ENCODE measurements at places on chromosomes 7 and 10.

DNA sequence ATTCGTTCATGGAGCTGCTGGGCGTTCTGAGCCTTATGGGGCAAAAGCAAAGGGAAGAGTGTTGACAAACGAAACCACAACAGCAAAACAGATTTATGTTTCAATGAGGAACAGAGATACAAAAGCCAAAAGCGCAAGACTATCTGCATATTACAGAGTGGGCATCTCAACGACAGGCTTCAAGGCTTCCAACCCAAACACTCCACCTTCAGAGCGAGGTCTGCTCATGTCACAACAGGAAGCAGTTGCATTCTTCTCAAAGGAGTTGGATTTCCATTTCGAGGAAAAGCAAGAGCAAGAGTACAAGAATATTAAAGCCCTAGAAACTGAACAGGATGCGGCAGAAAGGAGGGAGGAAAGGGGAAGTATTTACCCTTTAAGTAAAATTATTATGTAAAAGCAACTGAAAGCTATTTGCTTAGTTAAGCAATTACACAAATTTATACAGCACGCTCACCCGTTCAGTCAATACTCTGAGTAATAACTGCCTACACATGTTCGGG, 189.3 kb downstream of the ELMO1 start:
- no peak for DNase-seq

DNA sequence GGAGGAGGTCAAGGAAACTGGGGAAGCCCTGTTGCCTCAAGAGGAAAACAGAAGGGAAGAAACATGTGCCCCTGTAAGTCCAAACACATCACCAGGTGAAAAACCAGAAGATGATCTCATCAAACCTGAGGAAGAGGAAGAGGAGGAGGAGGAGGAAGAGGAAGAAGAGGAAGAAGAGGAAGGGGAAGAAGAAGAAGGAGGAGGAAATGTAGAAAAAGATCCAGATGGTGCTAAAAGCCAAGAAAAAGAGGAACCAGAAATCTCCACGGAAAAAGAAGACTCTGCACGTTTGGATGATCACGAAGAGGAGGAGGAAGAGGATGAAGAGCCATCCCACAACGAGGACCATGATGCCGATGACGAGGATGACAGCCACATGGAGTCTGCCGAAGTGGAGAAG, 82.7 kb upstream of the SAMD8 start:
- DNase-seq, result no peak

- peak; percentile 33 for DNase-seq
These were observed 11.5 kb upstream of the OGA start for GRCh38 chr10:101829561-101830315.

GRCh38 chr7:139571651-139572050, 48.2 kb downstream of the CLEC2L start:
- DNase-seq, result no peak

- no peak for DNase-seq
These were observed 17.6 kb downstream of the ASB13 start for GRCh38 chr10:5648494-5649457.

GRCh38 chr10:43044448-43044921, 32.4 kb upstream of the RET start:
- DNase-seq, result no peak

DNA sequence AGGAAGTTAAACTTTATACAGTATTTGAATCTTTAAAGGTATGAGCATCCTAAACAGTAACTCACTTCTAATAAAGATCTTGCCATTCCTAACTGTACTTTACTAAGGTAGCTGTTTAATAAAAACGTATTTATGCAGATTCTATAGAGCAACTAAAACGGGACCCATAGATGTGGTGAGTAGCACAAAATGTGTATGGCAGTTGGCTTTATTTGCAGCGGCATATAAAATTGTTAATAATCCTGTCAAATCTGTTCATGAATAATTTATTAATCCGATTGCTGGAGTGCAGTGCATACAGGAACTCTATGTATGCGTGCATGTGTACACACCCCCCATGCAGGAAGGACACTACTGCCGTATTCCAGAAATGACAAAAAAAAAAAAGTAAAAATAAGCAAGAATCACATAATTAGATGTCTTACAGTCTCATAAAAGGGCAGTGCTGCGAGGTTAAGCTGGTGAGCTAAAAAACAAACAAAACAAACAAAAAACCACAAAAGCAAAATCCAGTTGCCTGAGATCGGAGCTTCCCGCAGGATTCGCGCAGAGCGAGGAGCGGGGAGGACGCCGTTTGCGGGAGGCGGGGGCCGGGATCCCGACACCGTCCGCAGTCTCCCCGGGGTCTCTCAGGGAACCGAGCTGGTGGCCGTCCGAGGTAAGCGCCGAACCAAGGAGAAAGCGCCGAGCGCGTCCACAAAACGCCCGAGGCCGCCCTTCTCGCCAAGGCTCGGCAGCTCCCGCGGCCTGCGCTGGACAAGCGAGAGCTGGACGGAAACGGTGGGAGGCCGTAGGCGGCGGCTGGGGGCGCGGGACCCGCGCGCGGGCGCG, 518 bp upstream of the COMMD3 start:
- DNase-seq, result no peak

DNA sequence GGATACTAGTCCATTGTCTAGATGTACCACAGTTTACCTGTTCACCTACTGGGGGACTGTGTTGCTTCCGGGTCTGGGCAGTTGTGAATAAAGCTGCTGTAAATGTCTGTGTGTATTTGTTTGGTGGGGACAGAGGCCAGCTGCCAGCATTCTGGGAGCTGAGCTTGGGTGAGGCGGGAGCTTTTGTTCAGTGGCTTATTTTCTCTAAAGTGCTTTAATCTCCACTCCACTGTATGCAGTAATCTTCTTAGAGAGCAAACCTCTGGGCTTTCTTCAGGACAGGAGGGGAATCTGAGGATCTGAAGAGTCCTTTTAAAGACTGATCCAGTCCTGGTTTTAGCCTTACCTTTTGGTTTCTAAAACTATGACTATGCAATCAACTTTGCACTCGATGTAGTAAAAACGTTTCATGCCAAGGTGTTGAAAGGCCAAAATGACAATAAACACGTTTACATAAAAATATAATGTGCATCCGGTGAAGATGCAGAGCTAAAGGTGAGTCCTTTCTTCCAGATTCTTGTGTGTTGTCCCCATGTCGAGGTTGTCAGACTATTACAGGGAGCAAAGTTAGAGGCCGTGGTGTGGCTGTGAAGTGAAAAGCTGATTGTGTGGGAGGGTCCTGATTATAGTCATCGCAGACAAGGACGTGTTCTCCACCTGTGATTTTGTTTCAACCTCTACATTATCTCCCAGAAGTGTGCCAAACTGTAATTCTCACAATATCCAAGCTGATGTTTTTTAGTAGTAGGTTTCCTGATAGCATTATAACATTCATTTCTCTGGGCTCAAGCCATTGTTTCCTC, 279.8 kb downstream of the CAMK1D start:
- DNase-seq, result no peak

DNA sequence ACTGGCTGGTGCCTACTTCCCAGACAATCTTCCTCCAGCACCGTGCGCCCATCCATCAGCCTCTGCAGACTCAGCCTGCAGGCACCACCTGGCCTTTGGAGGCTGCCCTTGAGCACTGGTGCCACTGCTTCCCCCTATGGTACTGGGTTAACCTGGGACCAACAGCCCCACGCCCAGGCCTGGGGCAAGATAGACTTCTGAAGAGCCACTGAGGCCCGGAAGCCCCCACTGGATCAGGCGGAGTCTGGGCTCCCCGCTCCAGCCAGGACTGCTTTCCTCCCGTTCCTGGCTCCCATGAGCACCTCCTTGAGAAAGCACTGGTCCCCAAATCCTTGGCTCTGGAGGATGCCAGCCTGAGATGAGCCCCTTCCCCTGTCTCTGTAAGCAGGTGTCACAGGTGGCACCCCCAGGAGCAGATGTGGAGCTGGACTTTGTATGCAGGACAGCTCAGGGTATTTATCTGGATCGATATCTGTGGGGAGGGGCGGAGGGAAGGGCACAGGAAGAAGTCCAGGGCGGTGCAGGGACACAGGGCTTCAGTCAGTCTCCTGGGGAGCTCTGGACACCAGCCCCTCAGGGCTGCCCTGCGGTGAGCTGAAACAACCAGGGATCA, 206.5 kb upstream of the PPP2R2D start:
- DNase-seq, result no peak

DNA sequence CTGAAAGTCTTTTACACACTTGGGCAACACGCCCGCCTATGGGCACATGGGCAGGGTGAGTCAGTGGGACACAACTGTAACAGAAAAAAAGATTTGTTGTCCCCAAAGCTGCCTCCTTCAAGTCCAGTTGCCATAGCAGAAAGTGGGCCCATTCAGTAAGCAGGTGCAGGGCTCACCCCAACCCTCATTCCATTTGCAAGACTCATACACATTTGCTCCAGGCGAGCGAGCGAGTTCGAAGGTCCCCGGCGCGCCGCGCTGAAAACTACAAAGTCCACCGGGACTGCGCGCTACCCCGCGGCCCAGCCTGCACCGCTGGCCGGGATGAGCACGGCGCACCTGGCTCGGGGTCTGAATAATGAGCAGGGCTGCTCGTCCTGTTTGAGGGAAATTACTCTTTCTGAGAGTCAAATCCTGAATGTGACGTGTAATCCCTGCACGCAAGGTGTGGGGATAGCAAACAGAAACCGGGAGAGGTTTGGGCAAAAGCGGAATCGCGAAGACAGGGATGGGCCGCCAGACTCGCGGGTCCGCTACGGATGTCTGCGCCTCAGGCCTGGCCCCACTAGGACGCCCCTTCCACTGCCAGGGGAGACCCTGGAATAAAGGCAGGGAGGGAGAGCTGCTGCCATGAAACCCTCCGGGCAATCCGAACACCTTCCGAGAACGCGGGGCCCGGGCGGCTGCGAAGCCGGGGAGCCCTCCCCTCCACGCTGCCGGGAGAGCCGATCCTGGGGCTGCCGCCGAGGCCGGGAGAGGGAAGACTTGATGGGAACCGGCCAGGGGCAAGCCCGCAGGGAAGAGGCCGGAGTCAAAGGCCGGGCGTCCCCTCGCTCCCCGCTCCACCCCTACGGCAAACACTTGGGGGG, 982 bp downstream of the COBL start:
- no peak for DNase-seq

- DNase-seq, result no peak
These were observed 76.1 kb upstream of the CPXM2 start for GRCh38 chr10:123967626-123968243.

- DNase-seq, result no peak
These were observed 3.6 kb downstream of the PRSS37 start for GRCh38 chr7:141837683-141838082.

DNA sequence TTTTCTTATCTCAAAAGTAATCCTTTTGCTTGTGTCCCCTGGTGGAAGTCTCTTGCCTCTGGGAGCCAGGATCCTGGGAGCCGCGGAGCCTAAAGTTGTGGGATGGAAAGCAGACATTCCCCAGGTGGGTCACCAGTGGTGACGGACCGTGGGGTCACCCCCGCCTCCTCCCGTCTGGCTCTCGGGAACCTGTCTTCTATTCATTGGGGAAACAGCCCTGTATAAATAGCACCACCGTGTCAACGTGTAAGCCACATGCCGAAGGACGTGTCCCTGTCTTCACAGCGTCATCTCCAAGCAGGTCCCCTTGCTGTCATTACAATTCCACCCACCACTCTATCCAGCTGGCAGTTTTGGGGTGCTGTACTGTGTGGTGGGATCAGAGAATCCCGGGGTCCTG, 87.5 kb downstream of the ELFN1 start:
- DNase-seq, result no peak

GRCh38 chr10:98055841-98056516, 25.6 kb upstream of the CRTAC1 start:
- DNase-seq, result no peak

DNA sequence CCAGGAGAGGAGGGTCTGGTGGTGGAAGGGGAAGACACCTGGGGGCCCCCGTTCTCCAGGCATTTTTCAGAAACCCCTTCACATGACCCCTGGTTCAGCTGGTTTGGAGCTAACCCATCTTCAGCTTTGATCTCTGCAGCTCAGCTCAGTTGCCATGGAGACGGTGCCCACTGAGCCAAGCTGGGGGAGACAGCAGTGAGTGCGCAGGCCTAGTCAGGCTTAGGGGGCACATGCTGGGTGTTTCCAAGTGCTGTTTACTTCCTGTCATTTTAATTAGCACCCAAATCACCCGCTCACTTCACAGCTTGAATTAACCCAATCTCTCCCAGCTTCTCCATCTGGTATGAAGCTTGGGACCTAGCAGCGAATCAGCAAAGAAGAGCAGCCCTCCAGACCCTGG, 9.0 kb downstream of the SPOCK2 start:
- DNase-seq, result no peak

DNA sequence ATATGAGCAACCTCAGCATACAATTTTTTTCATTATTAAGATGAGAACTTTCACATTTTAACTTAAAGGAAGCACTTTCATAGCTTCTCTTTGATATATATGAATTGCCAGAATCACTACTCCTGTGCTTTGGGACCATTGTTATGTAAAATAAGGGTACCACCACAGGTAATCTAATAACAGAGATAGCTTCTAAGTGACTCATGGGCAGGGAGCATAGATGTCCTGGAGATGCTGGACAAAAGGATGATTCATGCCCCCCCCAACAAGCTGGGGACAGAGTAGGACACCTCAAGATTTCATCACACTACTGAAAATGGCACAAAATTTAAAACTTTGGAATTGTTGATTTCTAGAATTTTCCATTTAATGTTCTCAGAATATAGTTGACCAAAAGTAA, 641.1 kb downstream of the PCDH15 start:
- DNase-seq, result no peak

- DNase-seq, result no peak
These were observed 6.4 kb downstream of the CARD11 start for GRCh38 chr7:3037259-3037658.

DNA sequence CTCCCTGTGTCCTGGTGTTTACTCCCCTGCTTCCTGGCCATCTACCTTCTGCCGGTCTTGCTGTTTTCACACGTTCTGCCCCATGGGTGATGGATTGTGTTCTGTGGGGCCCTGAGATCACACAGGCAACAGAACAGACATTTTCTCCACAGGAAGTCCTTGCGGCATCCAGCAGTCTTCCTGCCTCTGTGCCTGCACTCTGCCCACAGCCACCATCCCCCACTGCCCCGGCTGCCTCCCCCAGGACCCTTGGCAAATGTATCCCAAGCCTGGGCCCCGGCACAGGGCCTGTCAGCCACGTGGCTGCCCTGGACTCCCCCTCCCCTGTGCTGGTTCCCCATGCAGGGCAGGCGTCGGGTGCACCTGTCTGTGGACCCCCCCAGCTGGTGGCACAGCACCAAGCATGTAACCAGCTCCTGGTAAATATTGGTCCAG, 184.2 kb downstream of the WDR37 start:
- DNase-seq, result no peak

- DNase-seq, result no peak
These were observed 172.5 kb downstream of the EGFR start for GRCh38 chr7:55191161-55191925.

DNA sequence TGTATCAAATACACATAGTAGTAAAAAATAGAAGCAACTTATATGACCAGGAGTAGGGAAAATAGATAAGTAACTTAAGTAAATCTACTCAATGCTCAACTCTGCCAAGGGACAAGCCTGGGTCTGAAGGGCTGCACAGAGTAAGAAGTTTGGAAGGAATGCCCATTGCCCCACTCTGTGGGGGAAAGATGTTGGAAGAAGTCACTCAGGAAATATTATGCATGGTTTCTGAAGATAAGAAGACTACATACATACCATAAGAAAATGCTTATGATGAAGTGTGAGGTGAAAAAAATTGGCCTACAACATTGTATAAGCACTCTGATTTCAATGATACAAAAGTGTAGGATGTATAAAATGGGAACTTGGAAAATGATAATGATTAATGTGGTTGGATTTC, 54.0 kb downstream of the LAMB4 start:
- DNase-seq, result no peak

- DNase-seq, result no peak
These were observed 602.7 kb upstream of the SORCS1 start for GRCh38 chr10:107767185-107767584.

- DNase-seq, result no peak
These were observed 53.0 kb upstream of the AGR3 start for GRCh38 chr7:16934722-16935340.

- DNase-seq, result no peak
These were observed 146.1 kb downstream of the SLC16A9 start for GRCh38 chr10:59563531-59563930.
